ENCODE measurements at places on chromosomes 13 and 19. TPM values are rescaled to one million over a fixed set of nuclear protein-coding genes. Genes with fewer than 3 reads are reported as not detected.

The ZNF599 gene
- total RNA-seq, result 3.4 TPM

The TLE6 gene
- 4.2 TPM for total RNA-seq

DNA sequence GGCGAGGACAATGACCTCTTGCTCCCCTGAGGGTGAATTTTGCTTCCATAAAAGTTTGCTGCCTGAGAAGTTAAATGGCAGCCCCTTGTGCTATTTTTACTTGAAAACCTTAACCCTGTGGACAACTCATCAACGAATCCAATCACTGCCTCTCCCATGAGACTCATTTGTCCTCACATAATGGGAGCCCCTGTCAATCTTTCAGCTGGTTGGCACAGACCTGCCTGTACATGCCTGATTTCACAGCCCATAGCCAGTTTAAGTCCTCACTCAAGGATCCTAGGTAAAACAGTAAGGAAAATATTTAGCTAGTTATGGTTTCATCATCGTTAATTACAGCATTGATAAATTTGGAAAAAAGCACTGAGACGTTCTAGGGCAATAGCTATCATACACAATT lies 207.4 kb downstream of the NHLRC3 start:
- ATAC-seq, result no peak

The RASL11A gene
- total RNA-seq, result 5.5 TPM

The SMIM17 gene
- total RNA-seq, result not detected

GRCh38 chr13:97962887-97963286 lies 9.4 kb downstream of the IPO5 start:
- no peak for ATAC-seq

DNA sequence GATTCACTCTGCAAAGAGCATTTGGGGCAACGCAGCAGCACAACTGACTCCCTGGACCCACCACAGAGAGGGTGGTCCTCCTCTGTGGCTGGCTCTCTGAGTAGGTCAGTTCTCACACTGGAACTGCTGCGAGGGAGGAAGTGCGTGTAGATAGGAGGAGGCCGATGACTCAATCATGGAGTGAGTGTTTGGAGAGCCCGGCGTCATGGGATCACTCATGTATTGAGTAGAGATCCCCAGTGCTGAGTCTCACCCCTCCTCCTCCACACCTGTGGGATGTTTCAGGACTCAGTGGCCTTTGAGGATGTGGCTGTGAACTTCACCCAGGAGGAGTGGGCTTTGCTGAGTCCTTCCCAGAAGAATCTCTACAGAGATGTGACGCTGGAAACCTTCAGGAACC lies 8.9 kb downstream of the ZNF101 start:
- ATAC-seq, result peak; percentile 32

GRCh38 chr19:13623716-13624710 lies 117.7 kb upstream of the CACNA1A start:
- no peak for ATAC-seq

The SPRED3 gene
- total RNA-seq, result 1.8 TPM

GRCh38 chr19:398719-399118 lies 10.2 kb downstream of the C2CD4C start:
- no peak for ATAC-seq

DNA sequence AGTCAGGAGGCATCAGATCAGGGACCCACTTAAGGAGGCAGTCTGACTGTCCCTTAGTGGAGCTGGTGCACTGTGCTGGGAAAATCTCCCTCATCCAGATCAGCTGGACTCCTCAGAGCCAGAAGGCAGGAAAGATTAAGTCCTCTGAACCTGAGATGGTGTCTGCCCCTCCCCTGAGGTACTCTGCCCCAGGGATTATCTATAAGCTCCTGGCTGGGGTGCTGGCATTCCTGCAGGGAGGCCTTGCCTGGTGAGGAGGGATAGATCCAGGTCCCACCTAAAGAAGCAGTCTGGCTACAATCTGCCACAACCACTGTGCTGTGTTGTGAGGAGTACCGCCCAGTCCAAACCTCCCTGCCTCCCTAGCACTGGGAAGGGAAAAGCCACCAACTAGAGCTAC lies 81.2 kb downstream of the NHLRC3 start:
- ATAC-seq, result no peak

The SYNGR4 gene
- total RNA-seq, result not detected

DNA sequence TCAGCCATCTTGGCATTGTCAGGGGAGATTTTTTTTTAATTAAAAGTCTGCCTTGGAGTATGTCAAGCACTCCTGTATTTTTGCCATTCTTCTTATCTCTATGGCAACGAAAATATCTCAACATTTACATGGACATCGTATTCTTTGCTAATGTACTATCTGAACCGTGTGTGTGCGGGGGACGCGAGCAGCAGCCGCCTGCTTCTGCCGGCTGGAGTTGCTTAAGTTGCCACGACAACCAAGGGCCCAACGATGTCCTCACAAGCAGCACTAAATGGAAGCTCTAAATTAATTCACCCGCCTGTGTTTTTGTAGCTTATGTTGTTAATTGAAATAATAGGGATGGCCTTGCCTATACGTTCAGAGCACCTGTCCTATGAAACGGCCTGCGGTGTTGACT lies 309.5 kb downstream of the TEX29 start:
- no peak for ATAC-seq

Data from activated T-helper 17 cell treated with anti-CD3 and anti-CD28 coated beads, Interleukin-2, amount 50 U/mL, for 72 hours (primary cell).